A549 treated with DMSO at 1 μM for 4 hours (cell line): ENCODE measurements at places on chromosomes 2 and 18. TPM values are rescaled to one million over a fixed set of nuclear protein-coding genes. Genes with fewer than 3 reads are reported as not detected.

The ZNF892 gene
- 0.23 to 0.93 TPM (median 0.56 TPM) in 5 replicates for total RNA-seq

The CYP26B1 gene
- 12.2 to 15.5 TPM (median 14.9 TPM) in 5 replicates for total RNA-seq

The KIAA2012 gene
- not detected in 5 replicates for total RNA-seq

The ZNF407 gene
- total RNA-seq = 2.4 to 3.2 TPM (median 3.0 TPM) in 5 replicates

The ALPP gene
- total RNA-seq = 0.20 to 0.50 TPM (median 0.30 TPM) in 5 replicates

The ZBTB7C gene
- 0.03 to 0.11 TPM (median 0.05 TPM) in 5 replicates for total RNA-seq

The GPBAR1 gene
- total RNA-seq = 0.07 to 0.23 TPM (median 0.15 TPM) in 5 replicates

The DOCK10 gene
- 41.5 to 49.8 TPM (median 46.6 TPM) in 5 replicates for total RNA-seq
